Vagina (tissue), 2 donors: ENCODE measurements at places on chromosomes 4 and X.

DNA sequence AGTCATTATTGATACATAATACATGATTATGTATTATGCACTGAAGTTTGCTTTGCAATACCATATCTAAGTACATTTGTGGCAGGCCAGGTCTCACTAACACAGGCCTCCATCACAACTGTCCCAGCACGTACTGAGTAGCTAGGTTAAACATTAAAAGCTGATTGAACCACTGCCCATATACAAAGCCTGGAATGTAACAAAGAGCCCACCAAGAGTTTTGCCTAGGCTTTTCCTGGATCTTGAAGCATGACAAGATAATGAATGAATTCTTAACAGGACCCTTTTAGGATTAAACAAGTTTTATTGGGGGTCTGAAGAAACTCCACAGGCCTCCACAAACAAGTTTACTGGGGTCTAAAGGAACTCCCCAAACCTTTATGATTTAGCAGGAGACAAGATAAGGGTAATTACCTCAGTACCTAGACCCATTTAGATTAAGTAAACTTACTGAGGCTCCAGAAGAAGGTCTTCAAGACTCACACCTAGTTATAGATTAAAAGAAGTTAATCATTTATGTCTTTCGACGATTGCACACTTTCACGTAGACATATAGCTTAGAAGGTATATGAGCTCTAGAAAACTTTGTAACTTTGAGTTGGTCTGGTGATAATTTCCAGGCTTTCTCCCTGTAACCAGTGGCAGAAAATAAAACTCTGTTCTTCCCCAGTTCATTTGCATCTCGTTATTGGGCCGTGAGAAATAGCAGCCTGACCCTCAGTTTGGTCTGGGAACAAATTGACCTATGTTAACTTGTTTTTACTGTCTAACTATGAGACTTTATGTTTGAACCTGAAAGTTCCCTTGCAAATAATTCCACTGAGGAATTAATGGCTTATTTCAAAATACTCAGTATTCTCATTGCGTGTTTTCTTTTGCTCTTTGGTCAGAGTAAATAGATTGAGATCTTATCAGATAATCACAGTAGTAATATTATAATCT is 84.8 kb downstream of the PHEX start:
- H3K36me3 ChIP-seq: no peaks in the 10 kb centered on the region
- no peaks in the 10 kb centered on the region for H3K27me3 ChIP-seq
- H3K4me1 ChIP-seq: no peaks in the 10 kb centered on the region
- H3K4me3 ChIP-seq: no peak overlapping the region
- no peak overlapping the region for H3K27ac ChIP-seq
- no peak for DNase-seq

- H3K4me3 ChIP-seq: no peak overlapping the region
- no peaks in the 10 kb centered on the region for H3K27me3 ChIP-seq
- peaks cover 45% of the 10 kb centered on the region for H3K4me1 ChIP-seq
- peak overlapping the region; percentile 31 for H3K27ac ChIP-seq
These were observed 29.7 kb downstream of the SYNPO2 start for GRCh38 chr4:118918388-118918787.

DNA sequence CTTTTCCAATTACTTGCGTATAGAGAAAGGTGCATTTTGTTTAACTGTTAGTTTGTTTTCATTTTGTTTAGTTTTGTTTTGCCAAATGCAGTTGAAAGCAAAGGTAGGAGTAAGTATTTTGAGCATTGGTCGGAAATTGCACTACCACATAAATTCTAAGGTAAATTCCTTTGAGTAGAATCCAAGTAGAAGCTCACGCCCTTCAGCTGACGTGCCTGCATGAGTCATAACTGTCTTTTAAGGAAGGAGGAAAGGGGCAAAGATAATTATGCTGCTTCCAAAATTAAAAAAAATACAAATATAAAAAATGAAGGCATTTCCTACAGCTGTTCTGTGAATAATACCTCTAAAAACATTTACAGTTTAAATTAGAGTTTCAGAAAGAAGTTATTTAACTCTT is 110.2 kb upstream of the MYOZ2 start:
- no peaks in the 10 kb centered on the region for H3K36me3 ChIP-seq
- H3K27me3 ChIP-seq: no peaks in the 10 kb centered on the region
- H3K4me1 ChIP-seq: peaks cover 36% of the 10 kb centered on the region
- peak overlapping the region; percentile 93 for H3K27ac ChIP-seq
- DNase-seq: no peak

GRCh38 chrX:27915617-27916016 is 65.6 kb downstream of the DCAF8L1 start:
- H3K4me3 ChIP-seq: no peak overlapping the region
- DNase-seq: no peak
- H3K27ac ChIP-seq: no peak overlapping the region
- no peaks in the 10 kb centered on the region for H3K4me1 ChIP-seq

GRCh38 chr4:132238697-132239096 is 910.4 kb upstream of the PCDH10 start:
- no peaks in the 10 kb centered on the region for H3K36me3 ChIP-seq
- H3K4me1 ChIP-seq: no peaks in the 10 kb centered on the region
- no peak overlapping the region for H3K27ac ChIP-seq
- H3K4me3 ChIP-seq: no peak overlapping the region
- no peak for DNase-seq

DNA sequence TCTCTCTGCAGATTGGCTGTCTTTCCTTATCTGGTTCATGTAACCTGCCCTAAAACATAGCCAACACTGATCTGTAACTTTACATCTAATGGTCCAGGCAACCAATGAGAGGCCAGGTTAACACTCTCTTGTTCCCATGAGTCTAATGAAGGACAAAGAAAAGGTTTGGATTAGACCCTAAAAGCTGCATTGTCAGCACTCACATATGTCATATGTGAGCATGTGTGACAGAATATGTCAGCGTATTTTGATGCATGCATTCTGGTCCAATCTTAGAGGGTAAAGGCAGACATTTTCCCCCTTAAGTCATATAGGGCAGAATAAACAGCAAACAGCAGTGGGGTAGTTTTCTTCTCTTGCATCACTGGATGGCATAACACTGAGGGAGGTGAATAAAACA is 3.7 kb downstream of the NDST3 start:
- no peak overlapping the region for H3K4me3 ChIP-seq
- no peaks in the 10 kb centered on the region for H3K4me1 ChIP-seq
- no peaks in the 10 kb centered on the region for H3K27me3 ChIP-seq
- DNase-seq: no peak

DNA sequence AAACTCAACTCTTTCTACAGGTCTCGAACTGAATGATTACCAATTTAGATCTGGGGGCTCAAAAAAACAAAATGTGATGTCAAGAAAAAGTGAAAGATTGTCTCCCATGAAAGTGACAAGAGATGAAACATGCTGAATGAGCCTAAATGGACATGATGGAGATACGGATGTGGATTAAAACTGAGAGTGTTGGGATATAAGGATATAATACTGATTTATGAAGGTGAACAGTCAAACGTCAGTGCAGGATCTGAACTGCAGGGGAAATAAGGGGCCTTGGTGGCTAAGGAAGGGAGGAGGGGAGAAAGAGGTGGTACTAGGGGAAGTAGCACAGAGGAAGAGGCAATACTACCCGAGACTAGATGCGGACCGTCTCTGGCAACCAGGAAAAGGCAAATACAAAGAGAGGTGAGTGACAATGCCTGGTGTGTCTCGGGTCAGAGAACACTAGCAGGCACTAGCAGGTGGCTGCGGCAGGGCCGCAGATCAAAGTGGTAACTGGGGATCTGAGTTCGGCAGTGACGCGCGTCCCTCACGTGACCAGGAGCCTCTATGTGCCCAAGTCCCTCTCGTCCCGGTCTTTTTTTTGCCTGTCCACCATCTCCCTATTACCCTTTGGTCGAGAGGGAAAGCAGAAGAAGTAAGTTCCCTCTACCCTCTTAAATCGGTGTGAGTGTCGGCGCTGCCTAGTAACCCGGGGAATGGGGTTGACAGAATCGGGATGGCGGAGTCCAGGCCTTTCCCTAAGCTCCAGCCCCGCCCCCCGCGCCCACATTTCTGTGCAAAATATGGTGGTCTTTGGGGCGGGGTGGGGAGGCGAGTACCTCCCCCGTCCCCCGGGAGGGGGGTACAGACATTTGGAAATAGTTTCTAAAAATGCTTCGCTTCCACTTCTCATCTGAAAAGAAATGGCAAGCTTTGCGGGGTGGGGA is at the start of gene TCEAL1:
Gene TCEAL1 (plus strand): TSS at position 590 of the 932 bp plus-strand sequence. CDS start 942 bp downstream, outside the sequence.
- peaks cover 12% of the 10 kb centered on the region for H3K4me1 ChIP-seq
- H3K4me3 ChIP-seq: peak within 1 kb of the TSS; percentile 59
- H3K27me3 ChIP-seq: no peaks in the 10 kb centered on the region
- no peak for DNase-seq
- peak within 1 kb of the TSS; percentile 98 for H3K27ac ChIP-seq

GRCh38 chr4:113276464-113277170 is 227.2 kb downstream of the ANK2 start:
- H3K4me3 ChIP-seq: no peak overlapping the region
- no peaks in the 10 kb centered on the region for H3K4me1 ChIP-seq
- DNase-seq: no peak
- H3K36me3 ChIP-seq: no peaks in the 10 kb centered on the region

- H3K27ac ChIP-seq: no peak overlapping the region
- no peak for DNase-seq
- H3K27me3 ChIP-seq: no peaks in the 10 kb centered on the region
These were observed 41.6 kb downstream of the EVC start for GRCh38 chr4:5752376-5753184.

DNA sequence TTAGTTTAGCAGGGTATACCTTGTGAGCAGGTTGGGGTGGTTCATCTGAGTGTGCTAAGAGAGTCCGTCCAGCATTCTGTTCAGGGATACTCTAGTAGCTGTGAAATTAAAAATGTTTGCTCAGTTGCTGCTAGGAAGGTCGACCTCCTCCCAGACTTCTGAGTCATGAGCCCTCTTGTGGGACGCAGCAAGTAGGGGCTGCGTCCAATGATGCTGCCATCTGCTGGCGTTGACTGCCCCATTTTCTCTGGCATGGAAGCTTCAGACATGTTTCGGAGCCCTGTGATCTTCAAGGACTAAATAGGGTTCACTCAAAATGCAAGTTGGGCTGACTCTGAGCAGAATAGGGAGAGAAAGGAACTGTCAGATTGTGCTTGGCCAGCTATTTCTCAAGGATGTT is 201.0 kb upstream of the ARSJ start:
- H3K27ac ChIP-seq: no peak overlapping the region
- H3K4me1 ChIP-seq: no peaks in the 10 kb centered on the region
- DNase-seq: no peak
- no peak overlapping the region for H3K4me3 ChIP-seq
- H3K36me3 ChIP-seq: no peaks in the 10 kb centered on the region

- no peak overlapping the region for H3K27ac ChIP-seq
- no peak for DNase-seq
- no peak overlapping the region for H3K4me3 ChIP-seq
- no peaks in the 10 kb centered on the region for H3K36me3 ChIP-seq
- H3K4me1 ChIP-seq: no peaks in the 10 kb centered on the region
These were observed 97.0 kb upstream of the PDHA2 start for GRCh38 chr4:95742872-95743271.
